ENCODE measurements at places on chromosomes 2 and 18.

GRCh38 chr2:228657807-228658402 is 476.4 kb upstream of the SPHKAP start:
- no peak for DNase-seq

DNA sequence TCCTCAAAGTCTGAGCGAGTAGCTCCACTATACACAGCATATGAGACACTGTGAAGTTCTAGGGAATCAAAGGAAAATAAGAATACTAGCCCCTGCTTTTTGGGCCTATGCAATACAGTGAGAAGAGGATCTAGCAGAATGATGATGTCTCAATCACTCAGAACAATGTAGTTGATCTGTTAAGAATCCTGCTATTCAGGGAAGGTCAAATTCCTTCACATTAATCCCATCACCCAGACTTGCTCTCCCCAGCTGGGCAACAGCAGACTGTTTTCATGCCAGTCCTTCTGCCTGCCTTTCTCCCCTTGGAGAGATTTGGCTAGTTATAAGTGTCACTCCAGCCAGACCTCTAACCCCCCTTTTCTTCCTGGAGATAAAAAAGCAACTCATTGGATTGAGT is 230.0 kb upstream of the EPHA4 start:
- no peak for DNase-seq

DNA sequence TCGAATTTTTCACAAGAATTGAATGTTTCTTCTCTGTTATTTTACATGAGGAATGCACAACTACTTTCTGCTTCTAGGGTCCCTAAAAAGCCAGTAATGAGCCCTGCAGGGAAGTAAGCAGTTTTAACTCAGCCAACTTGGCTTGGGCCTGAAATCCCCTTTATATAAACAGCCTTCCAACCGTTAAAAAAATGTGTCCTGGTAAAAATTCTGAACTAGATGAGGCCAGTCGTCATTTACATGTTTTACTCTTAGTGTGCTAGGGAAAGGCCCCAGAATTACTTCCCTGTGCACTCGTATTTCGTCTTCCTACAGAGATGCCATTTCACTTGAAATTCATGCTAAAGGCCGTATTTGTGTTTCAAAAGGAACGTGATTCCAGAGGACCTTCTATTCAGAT is 42.4 kb upstream of the RPE start:
- no peak for DNase-seq

GRCh38 chr2:167592441-167592840 is 655.0 kb downstream of the STK39 start:
- no peak for DNase-seq

- no peak for DNase-seq
Observed at GRCh38 chr2:239916205-239917124, 108.7 kb downstream of the NDUFA10 start.
